ENCODE measurements at places on chromosomes 16 and 17.

- no peak for DNase-seq
Observed at GRCh38 chr17:57819285-57819684, 30.6 kb downstream of the MRPS23 start.

DNA sequence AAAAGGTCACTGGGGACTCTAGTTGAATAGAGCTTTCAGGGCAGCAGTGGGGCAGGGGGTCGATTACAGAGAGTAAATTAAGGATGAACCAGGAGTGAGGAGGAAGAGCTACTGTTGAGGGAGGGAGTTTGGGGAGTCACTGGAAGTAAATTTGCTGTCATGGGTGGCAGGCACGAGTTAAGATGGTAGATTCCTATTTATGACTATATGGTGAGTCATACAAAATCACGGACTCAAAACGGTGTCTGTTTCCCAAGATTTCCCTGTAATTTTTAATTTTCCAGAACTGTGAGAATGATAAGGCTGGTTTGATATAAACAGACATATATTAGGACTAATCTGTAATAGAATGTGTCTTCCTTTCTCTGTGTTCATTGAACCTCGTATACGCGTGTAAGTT lies 287.6 kb upstream of the GOT2 start:
- DNase-seq, result no peak

GRCh38 chr17:82898976-82899514 lies 59.2 kb upstream of the ZNF750 start:
- DNase-seq, result no peak

GRCh38 chr17:38322156-38322779 lies 21.5 kb downstream of the GPR179 start:
- peak; percentile 68 for DNase-seq

DNA sequence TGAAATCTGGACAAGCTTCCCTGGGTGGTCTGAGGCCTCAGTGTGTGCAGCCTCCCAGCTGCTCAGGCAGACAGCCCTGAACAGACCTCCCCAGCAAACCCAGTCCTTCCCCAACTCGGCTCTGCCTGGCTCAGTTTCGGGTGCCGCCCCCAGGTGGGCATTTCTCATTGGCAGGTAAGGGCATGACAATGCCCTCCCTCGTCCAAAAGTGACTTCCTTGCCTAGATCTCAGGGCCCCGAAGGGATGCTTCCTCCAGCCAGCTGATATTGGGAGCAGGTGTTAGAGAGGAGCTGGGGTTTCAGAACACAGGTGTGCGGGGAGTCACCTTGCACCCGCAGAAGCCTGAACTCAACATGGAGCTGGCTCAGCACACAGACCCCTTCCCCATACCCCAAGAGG lies 3.8 kb upstream of the PPL start:
- no peak for DNase-seq

- no peak for DNase-seq
Observed at GRCh38 chr17:42135664-42136653, 13.4 kb downstream of the HSPB9 start.

- DNase-seq, result no peak
Observed at GRCh38 chr17:78258323-78259191, 27.1 kb downstream of the TMEM235 start.

DNA sequence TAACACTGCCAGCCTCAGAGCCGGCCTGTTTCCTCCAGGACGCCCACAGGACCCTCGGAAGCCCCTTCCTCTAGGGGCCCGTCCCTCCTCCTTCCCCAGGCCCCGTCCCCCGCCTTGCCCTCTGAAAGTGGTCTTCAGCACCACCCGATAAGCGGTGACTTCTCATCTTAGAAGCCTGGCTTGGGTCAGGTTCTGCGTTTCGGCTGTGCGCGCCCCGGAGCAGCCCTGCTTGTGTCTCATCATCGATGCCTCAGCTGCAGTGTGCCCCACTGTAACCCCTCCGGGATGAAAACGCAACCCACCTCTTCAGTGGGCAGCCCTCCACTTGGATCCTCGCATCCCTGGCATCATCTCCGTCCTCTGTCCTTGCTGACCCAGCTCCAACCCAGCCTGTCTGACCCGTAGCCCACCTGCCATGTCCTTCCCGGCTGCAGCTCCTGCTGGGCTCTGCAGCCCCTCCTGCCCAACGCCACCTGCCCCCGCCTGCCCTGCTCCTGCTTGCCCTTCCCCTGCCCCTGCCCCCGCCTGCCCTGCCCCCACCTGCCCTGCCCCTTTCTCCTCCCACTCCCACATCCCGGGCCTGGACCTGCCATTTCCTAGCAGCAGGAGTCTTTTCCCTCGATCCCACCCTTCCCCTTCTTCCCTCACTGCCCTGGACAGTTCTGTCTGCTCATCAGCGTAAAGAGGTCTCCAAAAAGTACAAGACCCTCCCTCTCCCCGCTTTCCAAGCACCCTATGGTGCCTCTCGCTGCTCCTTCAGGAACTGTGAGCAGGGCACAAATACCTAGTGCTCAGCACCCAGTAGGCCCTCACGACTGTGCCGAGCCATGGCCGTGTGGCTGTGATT lies 112.5 kb upstream of the CHMP6 start:
- no peak for DNase-seq

- DNase-seq, result no peak
Observed at GRCh38 chr17:72411124-72411563, 290.3 kb downstream of the SOX9 start.

DNA sequence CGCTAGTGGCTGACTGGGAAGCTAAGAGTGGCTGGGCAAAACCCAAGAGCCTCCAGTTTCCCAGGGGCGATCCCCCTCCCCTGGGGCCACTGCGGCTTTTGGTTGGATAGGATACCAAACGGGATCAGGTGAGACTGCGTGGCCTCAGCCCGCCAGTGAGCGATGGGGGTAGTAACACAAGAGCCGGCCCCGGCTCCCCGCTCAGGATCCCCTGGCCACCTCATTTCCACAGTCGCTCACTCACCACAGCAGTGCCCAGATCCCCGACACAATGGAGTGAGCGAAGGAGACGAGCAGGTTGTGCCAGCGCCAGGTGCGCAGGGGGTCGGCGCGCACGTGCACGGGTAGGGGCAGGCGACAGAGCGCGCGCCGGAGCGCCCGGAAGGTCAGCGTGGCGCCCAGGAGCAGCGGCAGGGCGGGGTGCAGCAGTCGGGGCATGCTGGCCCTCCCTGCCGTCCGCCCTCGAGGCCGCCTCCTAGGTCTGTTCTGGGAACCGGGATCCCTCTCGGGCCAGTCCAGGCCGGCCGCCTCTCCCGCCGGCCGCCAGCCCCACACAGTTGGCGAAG lies 290 bp downstream of the TLCD1 start:
- no peak for DNase-seq

DNA sequence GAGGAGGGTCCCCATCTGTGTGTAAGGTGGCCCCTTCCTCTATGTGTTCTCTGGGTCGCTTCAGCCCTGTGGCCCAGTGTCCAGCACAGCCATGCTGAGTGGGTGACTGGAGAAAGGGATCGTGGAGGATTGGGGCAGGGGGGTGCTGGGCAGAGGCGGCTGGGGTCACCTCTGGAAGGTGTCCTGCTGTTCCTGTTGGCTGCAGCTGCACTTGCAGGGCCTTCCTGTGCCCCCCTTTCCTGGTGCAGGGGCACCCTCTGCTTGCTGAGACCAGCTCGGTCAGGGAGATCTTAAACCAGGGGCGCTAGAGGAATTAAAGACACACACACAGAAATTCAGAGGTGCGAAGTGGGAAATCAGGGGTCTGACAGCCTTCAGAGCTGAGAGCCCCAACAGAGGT lies 11.1 kb downstream of the IL32 start:
- DNase-seq, result no peak

DNA sequence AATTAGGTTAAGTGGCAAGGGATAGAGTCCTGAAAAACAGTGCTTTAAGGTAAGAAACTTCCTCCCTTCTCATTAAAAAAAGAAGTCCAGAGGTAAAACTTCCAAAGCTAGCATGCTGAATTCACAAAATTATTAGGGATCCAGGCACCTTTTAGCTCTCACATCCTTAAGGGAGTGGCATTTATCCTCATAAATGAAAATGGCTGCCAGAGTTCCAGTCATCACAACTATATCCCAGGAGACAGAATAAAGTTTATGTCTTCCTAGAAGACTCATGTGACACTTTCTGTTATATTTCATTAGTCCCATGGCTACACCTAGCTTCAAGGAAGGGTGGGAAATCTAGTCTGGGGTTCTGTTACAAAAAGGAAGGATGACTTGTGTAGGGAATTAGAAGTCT lies 23.3 kb upstream of the ADORA2B start:
- no peak for DNase-seq

DNA sequence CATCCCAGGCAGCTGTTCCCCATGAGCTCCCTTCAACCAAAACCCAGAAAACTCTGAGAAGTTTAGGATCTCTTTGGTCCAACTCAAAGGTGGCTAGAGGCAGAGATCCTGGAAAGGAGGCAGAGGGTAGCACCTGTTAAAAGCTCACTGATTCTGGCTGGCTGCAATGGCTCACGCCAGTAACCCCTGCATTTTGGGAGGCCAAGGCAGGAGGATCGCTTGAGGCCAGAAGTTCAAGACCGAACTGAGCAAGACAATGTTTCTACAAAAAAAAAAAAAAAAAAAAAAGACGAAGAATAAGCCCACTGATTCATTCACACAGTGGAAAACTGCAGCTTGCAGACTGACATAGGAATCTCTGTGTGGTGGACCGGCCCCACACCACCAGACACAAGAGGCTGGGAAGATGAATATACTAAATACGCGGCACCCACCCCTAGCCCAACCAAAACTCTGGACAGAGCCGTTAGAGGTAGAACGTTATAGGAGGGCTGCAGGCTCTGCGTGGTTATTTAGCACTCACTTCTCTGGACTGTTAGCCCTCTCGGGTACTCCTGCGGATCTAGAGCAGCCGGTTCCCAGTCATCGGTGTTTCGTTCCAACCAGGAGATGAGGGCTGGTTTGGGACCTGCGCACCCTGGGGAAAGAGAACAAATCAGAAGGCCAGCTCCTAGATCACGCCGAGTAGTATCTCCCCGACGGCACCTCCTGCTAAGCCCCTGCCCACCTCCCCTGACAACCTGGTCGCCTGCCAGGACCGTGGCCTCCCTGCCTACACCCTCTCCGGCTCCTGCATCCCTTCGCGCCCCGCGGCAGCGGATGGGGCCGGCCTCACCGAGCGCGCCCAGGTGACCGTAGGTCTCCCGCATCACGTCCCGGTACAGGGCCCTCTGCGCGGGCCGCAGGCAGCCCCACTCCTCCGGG lies 925 bp downstream of the ZNF689 start:
- peak; percentile 56 for DNase-seq

GRCh38 chr17:8963647-8964258 lies 1.8 kb downstream of the PIK3R5 start:
- DNase-seq, result no peak

GRCh38 chr17:68794636-68795434 lies 160.4 kb downstream of the ABCA8 start:
- DNase-seq, result no peak

DNA sequence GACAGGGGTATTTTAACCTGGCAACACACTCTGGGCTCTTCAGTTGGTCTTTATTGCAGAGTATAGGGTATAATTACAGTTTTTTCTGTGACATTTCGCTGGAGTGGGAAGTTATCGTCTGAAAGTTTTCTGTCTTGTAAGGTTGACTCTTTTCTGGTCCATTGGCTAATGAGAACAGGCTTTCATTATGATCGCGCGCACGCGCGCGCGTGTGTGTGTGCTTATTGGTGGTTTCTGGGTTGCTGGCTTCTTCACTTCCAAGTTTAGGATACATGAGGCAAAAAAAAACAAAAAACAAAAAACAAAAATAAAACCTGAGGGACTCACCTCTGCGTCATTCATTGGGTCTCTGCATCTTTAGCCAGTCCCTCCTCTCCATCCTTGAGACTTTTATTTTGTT lies 68.7 kb upstream of the MYOCD start:
- no peak for DNase-seq

GRCh38 chr16:27169511-27170071 lies 33.7 kb upstream of the KDM8 start:
- no peak for DNase-seq

- DNase-seq, result no peak
Observed at GRCh38 chr17:8222630-8223355, 12.4 kb upstream of the AURKB start.

DNA sequence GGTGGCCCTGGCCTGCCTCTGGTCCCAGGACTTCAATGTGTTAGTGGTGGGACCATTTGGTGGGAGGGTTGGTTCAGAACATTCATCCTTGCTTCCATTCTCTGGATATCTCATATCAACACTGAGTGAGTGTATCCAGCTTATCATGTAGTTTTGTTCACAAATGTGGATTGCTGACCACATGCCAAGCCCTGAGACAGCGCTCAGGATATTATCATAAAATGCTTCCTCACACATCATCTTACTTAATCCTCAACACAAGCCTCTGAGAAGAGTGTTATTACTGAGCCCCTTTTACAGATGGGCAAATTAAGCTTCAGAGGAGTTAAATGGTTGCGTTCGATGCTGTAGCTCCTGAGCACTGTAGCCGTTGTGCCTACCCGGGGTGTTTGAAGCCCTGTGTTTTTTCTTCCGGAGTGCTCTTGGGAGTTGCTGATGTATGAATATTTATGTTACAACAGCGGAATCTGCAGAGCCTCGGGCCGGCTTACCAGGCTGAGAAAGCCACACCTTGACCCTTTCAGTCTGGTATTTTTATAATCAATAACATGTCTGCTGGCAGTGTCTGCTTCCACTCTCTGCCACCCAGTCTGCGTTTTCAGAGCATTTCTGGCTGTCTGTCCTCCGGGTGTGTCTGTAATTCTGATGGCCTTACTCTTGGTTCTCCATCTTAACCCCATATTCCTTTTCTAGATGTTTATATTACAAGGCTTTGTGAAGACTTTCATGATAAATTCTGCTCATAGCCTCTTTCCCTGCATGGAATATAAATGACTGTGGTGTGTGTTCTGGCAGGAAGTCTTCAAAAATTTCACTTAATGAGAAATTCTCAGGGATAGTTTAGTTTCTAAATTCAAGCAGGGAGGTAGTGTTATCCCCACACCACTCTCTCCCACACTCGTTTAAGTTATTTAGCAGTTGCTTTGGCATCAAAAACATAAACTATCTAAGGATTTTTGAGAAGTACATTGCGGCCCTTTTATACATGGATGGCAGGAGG lies 2.9 kb downstream of the GLP2R start:
- no peak for DNase-seq
